ENCODE measurements at places on chromosomes 5 and 9.

DNA sequence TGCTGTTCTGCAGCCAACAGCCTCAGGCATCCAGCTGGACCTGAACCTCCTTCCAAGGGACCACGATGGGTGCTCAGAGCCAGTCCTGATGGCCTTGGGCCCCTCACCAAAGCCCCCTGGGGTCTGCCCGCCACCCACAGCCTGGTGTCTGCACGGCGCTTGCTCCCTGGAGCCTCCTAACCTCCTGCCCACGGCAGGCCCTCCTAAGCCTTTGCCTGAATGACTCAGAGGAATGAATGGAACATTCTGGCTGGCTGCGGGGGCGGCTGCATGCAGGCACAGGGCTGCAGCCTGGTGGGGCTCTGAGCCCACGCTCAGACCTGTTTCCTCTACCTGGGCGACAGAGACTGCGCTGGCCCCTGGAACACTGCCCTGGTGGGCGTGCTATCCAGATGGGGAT is 6.9 kb downstream of the SOHLH1 start:
- no peak for DNase-seq

DNA sequence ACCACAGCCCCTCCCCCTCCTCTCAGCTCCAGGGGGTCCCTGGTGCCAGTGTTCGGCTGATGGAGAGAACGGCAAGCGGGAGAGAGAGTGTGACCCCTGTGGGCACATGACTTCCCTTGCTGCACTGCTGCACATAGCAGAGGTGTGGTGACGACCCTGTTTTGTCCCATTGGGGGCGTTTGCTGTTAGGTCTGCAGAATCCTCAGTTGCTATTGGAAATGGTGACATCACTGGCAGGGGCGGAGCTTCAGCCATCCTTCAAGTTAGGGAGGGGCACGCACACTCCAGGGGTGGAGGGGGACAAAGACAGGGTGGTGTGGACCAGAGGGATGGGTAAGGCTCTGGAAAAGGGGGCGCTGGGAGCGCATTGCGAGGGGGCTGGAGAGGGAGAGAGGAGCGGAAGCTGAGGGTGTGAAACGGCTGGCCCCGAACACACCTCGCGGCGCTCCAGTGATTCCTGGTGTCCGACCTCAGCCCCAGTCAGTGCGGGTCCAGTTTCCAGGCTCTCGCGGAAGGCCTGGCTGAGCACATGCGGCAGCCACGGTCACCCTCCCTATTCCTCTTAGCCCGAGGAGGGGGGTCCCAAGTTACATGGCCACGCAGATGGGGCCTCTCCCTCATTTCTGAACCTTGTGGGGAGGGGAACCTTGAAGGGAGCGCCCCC is 764 bp upstream of the GRIN1 start:
- DNase-seq, result no peak

- DNase-seq, result no peak
Measured at GRCh38 chr5:52041842-52042241, 658.6 kb downstream of the ISL1 start.

GRCh38 chr5:61622156-61622555 is 290.1 kb downstream of the ZSWIM6 start:
- no peak for DNase-seq

- DNase-seq, result no peak
Measured at GRCh38 chr9:135745686-135746324, 43.8 kb downstream of the KCNT1 start.

DNA sequence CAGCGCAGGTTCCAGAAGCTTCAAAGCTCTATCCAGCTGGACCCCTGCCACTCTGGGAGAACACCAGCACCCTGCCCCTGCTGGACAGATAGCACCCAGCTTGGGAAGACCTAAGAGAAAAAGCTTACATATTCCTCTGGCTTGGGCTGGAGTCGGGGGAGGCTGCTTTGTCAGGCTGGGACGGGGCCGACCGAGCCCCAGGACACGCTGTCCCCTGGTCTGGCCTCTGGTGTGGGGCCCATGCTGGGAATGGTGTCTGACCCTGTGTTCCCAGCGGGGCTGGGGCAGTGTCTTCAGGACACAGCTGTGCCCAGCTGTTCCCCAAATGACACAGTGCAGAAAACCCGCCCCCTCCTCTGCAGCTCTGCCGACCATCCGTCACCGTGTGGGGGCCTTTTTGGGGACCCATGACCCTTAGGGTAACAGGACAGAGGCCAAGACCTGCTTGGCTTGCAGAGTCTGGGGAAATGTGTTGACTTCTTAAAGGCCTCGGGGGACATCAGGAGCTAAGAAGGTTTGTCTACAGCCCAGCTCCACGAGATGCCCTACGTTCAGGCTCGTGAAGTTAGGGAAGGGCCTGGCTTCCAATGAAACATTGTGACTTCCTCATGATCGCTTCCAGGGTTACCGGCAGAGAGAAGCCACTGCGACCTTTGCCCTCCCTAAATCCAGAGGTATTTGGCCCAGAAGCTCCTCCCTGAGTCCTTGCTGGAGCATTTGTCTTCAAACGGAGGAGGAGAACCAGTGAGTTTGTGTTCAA is 20.4 kb upstream of the SLC2A6 start:
- no peak for DNase-seq

DNA sequence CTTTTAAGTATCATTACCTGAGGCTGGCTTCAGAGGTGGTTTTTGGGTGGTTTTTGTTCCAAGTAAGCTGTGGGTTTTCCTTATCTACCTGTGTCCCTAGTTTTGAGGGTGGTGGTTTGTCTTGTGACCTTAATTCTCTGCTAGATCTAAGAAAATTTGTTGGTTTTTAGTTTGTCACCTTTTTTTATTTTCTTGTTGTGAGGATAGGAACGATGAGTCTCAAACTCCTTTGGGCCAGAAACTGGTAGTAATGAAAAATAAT is 73.3 kb downstream of the KCNN2 start:
- no peak for DNase-seq

DNA sequence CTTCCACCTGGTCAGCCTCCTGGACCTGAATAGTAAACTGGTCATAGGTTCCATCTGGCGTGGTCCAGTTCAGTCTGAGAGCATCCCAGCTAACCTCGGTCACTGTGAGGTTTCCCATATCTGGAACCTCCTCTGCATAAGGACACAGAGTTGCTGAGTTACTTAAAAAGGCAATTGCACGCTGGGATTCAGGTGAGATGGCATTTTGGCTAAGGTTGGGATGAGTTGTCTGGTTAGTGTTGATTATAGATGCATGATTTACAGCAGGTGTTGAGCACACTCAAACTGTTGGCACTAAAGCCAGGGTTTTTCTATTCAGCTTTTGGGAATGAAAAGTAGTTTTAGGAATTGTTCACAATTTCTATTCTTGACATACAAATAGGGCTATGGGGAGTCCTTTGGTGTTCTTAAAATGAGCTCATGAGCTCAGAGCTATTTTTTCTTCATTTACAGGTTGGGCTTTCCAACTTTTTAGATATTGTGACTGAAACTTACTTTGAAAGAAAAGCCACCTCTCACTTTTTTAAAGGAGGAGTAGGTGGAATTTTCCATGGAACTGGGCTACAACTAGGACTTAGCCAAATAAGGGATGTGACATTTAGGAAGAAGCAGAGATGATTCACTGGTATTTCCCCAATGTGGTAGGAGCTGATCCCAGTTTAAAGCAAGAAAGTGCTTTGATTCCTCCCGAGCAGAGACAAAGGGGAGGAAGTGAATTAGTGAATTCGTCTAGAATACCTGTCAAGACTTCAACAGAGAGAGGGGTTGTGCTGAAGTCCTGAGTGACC is 54.7 kb downstream of the TNC start:
- DNase-seq, result no peak

- no peak for DNase-seq
Measured at GRCh38 chr5:118967059-118967508, 21.3 kb downstream of the DTWD2 start.

- no peak for DNase-seq
Measured at GRCh38 chr5:180095545-180095944, 24.0 kb upstream of the RNF130 start.

GRCh38 chr5:50325237-50325832 is 115.8 kb downstream of the EMB start:
- no peak for DNase-seq

DNA sequence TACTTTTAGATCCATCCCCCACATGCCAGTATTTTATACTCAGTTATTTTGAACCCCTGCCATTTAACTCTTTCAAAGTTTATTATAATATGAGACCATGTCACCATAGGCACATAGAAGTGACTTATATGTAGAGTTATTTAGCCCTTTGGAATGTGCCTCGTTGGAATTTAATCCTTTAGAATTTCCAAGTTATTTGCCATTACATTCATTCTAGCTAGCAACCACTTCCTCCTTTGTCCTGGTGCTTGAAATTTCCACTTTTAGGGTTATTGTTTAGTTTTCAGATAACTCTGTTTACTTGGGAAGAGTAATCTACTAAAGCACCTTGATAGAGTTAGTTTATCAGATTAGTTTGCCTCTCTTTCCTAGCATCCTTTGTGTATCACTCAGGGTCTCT is 82.8 kb upstream of the TLE1 start:
- DNase-seq, result no peak

GRCh38 chr5:104444656-104445055 is 882.1 kb upstream of the NUDT12 start:
- no peak for DNase-seq

DNA sequence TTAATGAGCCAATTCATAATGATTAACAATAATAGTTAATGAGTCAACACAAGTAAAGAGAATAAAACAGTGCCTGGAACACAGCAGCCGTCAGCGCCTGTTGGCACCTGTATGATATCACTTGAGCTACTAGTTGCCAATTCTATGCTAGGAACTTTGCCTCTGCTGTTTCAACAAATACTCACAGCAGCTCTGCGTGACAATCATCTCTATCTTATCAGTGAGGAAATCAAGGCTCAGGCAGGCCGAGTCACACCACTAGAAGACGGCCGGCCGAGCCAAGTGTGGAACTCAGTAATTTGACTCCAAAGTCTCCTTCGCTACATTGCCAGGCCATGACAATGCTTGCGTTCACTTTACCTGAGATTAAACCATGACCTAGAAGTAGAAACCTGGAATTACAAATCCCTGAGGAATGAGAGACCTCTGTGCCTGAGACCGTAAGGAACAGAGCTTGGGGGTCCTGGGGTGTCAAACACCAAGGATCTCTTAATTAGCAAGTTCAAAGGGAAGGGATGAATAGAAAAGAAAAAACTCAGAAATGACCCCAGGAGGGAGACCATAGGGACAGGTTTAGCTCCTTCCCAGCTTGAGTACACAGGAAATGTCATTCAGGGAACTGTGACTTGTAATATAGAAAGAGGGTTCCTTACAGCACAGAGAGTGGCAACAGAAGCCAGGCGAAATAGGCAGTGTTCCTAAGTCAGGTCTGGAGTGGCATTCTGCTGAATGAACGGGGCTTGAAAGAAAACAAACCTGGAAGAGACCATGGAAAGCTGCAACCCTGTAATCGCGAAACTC is 109.1 kb downstream of the SUSD1 start:
- DNase-seq, result no peak

GRCh38 chr5:50476549-50476948 is 35.5 kb upstream of the EMB start:
- no peak for DNase-seq

DNA sequence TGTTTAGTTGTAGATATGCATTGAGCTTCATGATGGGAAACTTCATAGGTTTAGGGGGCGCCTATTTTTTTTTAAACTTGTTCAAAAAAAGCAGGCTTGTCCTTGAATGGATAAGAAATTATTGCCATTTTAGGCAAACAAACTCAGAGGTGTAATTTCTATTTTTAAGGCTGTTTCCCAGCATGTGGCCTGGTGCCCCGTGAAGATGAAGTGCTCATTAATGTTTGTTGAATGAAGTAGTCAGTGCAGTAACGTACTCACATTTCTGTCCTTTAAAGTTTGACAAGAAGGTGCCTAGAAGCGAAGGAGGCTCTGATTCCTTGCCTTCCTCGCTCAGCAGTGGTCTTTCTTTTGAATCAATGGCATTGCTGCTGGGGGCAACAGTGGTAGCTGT is 54.3 kb downstream of the ZNF618 start:
- no peak for DNase-seq

GRCh38 chr9:134947265-134947955 is 29.7 kb upstream of the FCN1 start:
- no peak for DNase-seq

DNA sequence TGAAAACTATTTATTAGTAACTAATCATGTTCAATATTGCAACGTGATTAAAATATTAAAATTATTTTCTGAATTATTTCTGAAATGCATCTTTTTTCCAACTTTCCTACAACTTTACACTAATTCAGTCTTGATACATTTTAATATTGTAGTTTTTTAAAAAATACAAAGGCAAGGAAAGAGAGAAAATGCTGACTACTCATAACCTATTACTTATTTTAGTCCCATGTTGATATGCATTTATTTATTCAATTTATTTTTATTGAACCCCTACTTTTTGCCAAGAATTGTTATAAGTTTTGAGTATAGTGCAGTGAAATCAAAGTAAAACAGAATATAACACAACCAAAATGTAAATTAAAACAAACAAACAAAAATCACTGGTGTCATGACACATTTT is 978.2 kb downstream of the CDH9 start:
- DNase-seq, result no peak

DNA sequence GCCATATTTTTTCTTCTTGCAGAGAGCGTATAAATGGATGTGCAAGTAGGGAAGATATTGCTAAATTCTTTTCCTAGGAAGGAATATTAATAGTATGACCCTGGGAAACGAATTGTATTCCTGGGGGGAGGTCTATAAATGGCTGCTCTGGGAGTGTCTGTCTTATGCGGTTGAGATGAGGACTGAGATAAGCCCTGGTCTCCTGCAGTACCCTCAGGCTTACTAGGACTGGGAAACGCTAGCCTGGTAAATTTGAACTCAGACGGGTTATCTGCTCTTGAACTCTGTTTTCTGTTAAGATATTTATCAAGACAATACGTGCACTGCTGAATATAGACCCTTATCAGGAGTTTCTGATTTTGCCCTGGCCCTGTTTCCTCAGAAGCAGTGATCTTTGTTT is 1126.4 kb upstream of the C9orf72 start:
- DNase-seq, result no peak

DNA sequence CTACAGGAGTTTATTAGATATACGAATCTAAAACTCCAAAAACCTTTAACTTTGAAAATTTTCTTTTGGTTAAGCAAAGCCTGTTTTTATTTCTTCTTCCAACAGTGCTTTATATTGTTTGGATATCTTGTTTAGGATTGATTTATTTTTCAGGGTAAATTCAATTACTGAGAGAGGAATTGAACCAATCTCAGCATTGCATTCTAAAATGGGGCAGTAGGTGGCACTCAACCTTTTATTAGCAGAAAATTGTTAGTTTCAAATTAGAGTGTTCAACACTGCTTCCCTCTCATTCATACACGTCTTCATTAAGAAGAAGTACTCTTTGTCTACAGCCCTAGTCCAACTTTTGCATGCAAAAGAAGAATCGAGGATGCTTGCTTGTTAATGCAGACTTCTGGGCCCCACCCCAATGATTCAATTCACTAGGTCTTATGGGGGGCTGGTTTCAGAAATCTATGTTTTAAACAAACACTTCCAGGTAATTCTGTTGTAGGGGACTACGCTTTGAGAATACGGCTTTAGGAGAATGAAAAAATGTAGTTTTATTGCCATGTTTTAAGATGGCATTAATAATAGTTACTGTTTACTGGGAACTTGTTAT is 26.6 kb downstream of the MRPL22 start:
- DNase-seq, result no peak

- DNase-seq, result no peak
Measured at GRCh38 chr9:101897196-101897595, 158.7 kb upstream of the GRIN3A start.
